ENCODE measurements at places on chromosomes 11 and 22.

DNA sequence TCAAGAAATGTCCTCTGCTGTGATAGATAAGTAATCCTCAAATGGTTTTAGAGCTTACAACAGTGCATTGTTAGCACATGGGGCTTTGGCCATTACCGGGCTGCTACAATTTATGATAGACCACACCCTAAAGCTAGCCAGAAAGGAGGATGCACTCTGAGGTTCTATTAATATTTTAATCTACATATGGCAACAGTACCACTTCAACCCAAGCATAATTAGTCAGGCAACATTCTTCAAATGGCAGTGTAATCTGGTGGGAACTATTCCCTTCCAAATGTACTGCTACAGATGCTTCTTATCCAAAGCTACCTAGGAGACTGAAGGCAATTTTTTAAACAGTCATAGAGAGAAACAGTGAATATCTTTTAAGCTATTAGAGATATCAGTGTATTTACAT, 697.6 kb downstream of the KCNA4 start:
- DNase-seq = no peak
- H3K36me3 ChIP-seq = no peaks in the 10 kb centered on the region
- H3K27me3 ChIP-seq = no peaks in the 10 kb centered on the region
- H3K4me3 ChIP-seq = no peak overlapping the region
- H3K4me1 ChIP-seq = no peaks in the 10 kb centered on the region

DNA sequence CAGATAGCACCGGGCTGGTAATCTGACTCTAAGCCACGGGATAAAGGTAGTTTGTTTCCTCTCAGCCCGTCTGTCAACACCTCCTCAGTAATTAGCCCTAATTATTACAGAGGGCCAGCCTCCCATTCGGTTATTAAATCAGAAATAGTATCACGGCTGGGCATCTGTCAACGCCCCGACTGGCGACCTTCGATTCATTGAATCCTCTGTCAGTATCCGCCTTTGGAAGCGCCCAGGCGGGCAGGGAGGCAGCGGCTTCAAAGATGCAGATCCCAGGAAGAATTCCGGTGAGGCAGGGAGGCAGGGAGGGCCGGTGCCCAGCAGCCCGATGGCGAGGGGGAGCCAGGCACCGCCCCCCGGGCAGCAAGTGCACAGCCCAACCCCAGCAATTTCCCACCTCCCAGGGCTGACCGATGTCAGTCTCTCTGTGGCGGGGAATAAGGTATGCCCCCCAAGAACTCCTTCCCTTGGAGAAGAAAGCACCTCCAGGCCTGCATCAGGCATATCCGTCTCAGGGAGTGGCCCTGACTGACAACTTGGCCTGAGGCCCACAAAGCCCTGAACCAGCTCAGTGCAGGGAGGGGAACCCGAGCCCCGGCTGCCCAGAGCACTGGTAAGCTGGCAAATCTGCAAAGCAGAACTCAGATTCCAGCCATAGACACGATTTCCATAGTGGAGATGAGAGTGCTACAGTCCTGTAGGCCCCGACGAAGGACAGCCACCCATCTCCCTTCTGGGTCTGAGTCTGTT, 11.4 kb downstream of the GNB1L start:
- no peaks in the 10 kb centered on the region for H3K27me3 ChIP-seq
- H3K36me3 ChIP-seq = peaks cover 10% of the 10 kb centered on the region
- H3K4me3 ChIP-seq = no peak overlapping the region
- H3K4me1 ChIP-seq = peaks cover 9% of the 10 kb centered on the region
- no peak for DNase-seq
- H3K27ac ChIP-seq = no peak overlapping the region

GRCh38 chr11:117022526-117022925, 75.7 kb downstream of the SIK3 start:
- H3K27ac ChIP-seq = no peak overlapping the region
- H3K27me3 ChIP-seq = no peaks in the 10 kb centered on the region
- H3K36me3 ChIP-seq = no peaks in the 10 kb centered on the region
- no peak overlapping the region for H3K4me3 ChIP-seq
- DNase-seq = no peak

DNA sequence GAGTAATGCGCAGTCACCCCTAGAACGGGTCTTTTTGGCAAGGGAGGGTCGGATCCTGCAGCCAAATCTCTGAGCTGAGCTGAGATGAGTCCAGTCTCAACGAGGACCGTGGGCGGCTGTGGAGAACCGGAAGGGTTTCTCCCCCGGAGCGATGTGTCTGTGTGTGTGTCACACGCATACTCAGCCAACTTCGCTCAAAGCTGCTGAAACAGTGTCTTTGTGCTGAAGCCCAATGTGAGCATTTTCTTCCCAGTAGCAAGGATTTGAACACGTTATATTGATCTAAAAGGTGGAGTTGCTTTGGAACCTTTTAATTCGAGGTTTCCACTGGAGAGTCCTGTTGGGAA, 1.4 kb upstream of the CELSR1 start:
- H3K27ac ChIP-seq = no peak overlapping the region
- H3K36me3 ChIP-seq = peaks cover 12% of the 10 kb centered on the region
- H3K27me3 ChIP-seq = peaks cover 61% of the 10 kb centered on the region
- peaks cover 8% of the 10 kb centered on the region for H3K4me1 ChIP-seq

DNA sequence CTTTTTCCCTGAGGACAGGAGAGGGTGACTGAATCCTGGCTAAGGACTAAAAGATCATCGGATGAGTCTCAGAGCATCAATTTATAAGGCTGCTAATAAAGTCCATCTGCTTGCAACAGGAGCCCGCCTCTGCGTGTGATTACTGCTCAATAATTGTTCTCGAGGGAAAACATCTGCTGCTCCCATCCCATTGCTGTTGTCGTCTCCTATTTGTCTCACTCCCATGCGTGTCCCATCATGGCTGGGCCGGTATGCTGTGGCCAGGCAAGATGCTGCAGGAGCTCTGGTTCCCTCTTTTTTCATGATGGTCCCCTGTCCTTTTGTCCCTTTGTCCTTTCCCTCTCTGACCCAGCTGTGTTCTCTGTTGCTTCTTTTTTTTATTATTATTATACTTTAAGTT, 121.2 kb downstream of the SPATA19 start:
- H3K36me3 ChIP-seq = no peaks in the 10 kb centered on the region
- no peak for DNase-seq
- no peak overlapping the region for H3K4me3 ChIP-seq
- no peak overlapping the region for H3K27ac ChIP-seq
- no peaks in the 10 kb centered on the region for H3K4me1 ChIP-seq

All from WTC11 (cell line).